Left hindlimb (tissue), 1 donor: ENCODE measurements at places on chromosomes 3 and 15.

- DNase-seq: no peak
These were observed 425.2 kb downstream of the CHL1 start for GRCh38 chr3:621714-622113.

DNA sequence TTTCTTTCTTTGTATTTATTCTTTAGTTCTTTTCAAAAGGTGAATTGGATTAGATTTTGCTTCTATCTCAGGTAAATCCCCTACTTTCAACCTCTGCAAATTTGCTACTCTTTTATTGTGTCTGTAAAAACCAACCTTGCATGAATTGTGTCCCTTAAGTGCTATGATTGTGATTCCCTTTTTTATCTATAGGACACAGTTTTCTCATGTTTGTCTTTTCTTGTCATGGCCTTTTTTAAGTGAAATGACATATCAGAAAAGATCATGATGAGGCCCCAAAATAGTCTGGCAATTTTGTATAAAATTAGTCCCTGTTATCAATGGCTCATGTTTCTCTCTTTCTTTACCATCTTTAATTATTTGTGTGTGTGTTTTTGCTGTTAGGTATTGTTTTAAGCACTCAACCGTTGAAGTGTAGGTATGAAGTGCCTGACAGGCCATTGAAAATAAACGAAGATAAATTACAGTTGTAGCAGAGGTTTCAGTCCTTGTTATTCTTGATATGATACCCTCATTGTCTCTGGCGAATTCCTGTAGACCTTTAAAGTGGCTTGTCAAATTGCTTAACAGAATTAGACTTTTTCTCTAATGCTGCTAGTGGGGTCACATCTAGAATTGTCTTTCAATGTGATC, 184.3 kb downstream of the UBE2E2 start:
- no peak for DNase-seq

- no peak for DNase-seq
These were observed 16.8 kb downstream of the C3orf20 start for GRCh38 chr3:14691719-14692118.

DNA sequence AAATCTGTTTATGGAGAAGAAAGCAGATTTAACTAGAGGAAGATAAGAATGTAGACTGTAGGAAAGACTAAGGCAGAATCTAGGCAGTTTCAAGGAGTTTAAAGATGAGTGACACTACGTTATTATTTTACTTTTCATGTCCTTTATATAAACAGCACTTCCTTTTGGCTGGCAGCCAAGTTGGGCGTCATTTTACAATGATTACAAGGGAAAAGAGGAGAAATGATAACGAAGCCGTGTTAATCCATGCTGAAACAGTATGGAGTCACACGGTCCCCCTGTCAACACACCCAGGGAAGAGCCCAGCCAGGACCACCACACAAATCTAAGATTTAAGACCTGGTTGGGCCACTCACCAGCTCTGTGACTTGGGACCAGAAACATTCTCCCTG, 83.7 kb upstream of the NEO1 start:
- no peak for DNase-seq

DNA sequence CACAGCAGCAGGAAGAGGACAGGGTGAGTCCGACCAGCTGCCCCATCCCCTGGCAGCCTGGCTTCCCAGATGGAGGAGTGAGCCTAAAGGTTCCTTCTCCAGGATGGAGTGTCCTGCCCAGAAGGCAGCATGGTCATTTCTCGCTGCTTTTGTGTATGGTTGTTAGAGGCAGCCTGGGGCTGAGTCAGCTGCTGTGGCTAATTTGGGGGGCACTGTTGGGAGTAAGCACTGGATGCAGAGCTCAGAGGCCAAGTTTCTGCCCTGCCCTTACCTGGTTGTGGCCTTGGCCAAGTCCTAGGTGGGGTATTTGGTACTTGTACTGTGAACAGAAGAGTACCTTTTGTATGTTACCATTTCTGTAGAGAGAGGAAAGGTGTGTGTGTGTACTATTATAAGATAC, 78.6 kb downstream of the ADAMTS7 start:
- no peak for DNase-seq

DNA sequence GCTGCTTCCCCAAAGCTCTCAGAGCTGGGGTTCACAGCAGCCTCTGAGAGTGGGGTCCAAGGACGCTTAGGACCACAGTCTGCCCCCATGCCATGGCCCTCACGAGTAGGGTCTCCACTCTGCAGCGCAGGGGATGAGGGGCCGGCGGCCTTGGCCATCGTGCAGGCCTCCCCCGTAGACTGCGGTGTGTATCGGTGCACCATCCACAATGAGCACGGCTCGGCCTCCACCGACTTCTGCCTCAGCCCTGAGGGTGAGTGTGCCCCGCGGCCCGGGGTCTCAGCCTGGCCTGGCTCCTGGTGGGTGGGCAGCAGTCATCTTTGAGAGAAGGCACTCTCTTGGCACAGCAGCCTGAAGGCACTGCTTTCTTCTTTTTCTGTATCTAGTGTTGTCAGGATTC, 24.8 kb upstream of the SLC28A1 start:
- DNase-seq: no peak

- DNase-seq: no peak
These were observed 13.4 kb downstream of the IFT57 start for GRCh38 chr3:108208831-108209230.

DNA sequence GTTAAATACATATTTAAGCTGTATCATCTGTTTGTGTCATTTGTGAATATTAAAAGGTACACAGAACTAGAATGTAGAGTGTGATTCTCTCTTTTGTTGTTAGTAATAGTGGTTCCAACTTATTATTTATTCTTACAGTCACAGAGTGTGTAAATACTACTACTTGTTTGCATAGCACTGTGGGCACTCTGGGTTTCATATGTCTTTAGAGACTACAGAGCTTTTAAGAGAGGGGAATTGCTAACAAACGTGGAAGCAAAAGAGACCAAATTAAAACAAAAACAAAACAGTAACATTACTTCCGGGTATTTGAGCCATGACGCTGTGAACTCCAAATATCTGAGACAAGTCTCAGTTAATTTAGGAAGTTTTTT, 828.0 kb upstream of the DPPA4 start:
- DNase-seq: no peak

DNA sequence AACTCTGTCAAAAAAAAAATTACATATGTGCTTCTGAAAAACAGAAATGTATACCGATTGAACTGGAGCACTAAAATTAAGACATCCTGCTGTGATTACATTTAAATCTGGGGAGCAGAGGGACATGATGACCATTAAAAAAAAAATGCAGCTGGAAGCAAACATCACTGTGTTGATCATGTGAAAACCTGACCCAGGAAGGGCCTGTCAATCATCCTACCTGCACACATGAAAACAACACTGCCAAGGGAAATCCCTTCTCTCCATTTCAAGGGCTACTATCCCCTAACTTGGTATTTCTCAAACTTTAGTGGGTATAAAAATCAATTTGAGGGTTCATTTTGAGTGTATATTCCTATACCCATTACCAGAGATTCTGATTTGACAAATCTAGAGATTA, 719.9 kb upstream of the CBLB start:
- DNase-seq: no peak

- DNase-seq: no peak
These were observed 52.3 kb upstream of the UTS2B start for GRCh38 chr3:191382661-191383060.

GRCh38 chr15:45162771-45163507, 24.8 kb downstream of the SHF start:
- peak; percentile 81 for DNase-seq
